ENCODE measurements at places on chromosomes 5 and 9.

- DNase-seq: no peak
These were observed 1.1 kb upstream of the APBA1 start for GRCh38 chr9:69673311-69673640.

DNA sequence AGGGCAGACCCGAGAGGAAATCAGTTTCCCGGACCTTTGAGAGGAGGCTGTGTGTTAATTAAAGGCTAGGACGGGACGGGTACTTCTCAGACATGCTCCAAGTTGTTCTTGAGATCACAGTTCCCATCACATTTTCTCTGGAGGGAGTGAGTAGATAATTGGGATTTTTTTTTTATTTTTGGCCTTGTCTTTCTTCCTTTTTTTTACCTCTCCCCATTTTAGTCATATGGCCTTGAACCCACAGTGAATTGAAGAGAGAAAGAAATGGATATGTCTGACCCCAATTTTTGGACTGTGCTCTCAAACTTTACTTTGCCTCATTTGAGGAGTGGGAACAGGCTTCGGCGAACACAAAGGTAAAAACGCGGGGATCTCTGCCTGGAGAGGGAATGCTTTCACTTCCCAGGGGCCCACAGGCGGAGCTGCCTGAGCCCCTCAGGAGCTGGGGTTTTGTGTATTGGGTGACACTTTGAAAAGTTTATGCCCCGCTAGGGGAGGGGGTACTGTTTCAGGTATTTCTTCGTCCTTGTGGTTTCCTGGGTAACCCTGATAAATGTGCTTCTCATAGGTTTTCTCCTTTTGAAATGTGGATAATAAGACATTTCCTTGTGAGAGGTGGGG is 191.8 kb downstream of the CD180 start:
- no peak for DNase-seq

- DNase-seq: no peak
These were observed 12.4 kb upstream of the RALGPS1 start for GRCh38 chr9:126902210-126902609.

GRCh38 chr5:55052383-55052931 is 28.4 kb downstream of the GZMK start:
- no peak for DNase-seq

DNA sequence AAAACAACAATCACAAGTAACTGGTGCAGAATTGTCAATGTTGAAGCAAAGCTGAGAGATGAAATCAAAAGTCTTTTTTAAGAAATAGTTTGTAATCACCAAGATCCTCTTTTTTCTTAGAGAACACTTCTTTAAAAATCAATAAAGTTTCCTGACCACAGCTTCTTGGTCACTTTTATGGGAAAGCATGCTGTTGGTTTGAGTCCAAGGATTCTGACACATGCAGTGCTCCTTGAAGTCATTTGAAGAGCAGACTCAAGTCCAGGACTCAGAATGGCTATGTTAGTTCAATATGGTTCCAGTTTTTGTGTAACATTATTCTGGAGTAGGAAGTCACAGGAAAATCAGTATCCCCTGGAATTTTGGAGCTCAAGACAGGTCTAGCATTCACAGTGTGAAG is 480.6 kb downstream of the NR2F1-AS1 start:
- no peak for DNase-seq

Data from RWPE2 (cell line).